Stimulated activated CD4-positive, alpha-beta T cell treated with anti-CD3 and anti-CD28 coated beads, Interleukin-15, amount 100 ng/mL, for 24 hours (primary cell): ENCODE measurements at places on chromosomes 2 and 18.
A peak's percentile ranks its signal among the peaks of the same experiment; 100 is the strongest.

GRCh38 chr2:60465736-60466135 lies 87.7 kb downstream of the BCL11A start:
- DNase-seq, result no peak

DNA sequence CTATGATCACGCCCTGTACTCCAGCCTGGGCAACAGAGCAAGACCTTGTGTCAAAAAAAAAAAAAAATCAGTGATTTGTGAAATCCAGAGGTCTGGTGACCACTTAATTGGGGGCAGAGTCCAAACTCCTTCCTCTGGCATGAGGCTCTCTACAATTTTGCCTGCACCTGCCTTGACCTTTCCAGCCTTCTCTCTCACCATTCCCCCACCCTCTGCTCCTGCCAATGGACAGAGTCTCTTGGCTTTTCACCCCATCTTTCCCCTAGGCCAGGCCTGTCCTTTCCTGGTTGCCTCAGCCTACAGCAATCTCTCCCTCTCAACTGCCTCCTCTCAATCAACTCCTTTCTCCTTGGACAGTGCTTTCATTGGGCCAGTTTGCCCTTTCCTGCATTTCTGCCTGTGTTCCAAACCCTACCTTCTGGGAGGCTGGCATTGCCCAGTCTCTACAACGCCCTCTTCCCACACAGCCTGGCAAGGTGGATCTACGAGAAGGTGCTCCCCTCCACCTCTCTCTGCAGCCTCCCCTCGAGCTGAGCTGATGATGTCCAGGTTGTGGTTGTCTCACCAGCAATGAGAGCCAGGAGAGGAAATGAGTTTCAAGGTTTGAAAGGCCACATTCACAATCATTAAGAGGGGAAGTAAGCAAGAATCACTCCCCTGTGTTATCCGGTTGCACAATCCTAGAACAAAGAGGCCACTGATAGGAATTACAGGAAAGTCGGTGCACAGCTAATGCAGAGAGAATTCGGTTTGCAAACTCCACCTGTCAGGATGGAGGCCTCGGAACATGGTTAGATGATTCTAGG lies 39.5 kb upstream of the NPAS2 start:
- DNase-seq, result no peak

DNA sequence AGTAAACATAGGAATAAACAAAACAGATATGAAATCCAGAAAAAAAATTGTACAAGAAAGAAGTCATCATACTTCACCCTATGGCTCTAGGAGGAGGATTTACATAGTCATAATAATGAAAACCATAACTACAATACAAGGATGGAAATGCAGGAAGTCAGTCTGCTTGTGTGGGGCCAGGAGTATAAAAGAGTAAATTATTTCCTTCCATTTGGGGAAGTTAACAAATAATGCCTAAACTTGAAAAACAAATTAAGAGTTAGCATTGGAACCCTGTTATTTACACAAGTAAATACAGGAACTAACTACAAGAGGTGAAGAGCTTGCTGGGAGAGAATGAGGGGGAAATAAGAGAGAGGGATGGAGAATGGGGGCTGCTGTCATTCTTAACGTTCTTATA lies 15.4 kb downstream of the TMEM163 start:
- DNase-seq, result no peak

GRCh38 chr2:112162341-112162740 lies 24.2 kb downstream of the FBLN7 start:
- DNase-seq, result no peak

DNA sequence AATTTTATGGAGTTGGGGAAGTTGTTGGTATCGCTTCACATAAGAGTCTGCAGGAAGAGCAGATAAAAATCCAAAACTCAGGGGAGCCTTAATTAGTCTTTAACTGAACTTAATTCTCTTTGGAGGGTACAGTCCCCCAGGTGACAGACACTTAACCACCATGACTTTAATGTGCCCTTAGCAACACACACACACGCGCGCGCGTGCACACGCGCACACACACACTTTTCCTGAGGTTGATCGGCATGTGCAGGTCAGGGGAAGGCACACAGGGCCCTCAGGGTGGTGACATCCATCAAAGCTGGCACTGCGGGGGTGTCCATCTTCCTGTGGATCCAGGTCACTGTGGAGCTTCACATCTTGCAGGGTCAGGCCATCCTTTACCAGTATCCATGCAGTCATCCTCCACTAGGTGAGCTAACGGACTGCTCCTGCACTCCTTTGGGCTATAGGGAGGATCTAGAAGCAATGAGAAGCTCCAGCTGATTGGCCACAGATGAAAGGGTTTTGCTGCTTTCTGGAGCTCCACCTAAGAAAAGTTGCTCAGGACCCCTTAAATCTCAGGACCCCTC lies 21.9 kb upstream of the NCK2 start:
- no peak for DNase-seq

GRCh38 chr2:117199511-117199910 lies 615.0 kb upstream of the DDX18 start:
- DNase-seq, result no peak

- DNase-seq, result no peak
These were observed 34.6 kb downstream of the ZNF516 start for GRCh38 chr18:76460482-76460881.

DNA sequence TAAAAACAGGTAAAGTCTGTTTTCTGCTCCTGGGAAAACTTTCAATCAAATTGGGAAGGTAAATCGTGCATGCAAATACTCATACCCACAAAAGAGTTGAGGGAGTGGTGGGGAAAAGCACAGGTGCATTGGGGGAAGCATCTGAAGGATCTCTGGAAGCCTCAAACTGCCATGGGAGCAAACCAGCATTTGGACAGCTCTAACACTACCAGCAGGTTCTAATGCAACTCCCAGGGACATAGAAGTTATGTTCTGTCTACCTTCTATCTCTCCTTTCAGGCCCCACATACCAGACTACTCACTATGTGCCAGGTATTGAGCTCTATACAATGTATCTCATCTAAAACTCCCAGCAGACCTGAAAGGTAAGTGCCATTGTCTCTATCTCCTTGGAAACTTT lies 933.7 kb downstream of the NRXN1 start:
- DNase-seq, result no peak

GRCh38 chr2:40321016-40321623 lies 130.8 kb downstream of the SLC8A1 start:
- DNase-seq, result no peak

- no peak for DNase-seq
These were observed 133.8 kb upstream of the KCNH7 start for GRCh38 chr2:162972383-162972782.

GRCh38 chr18:58492891-58493469 lies 135.9 kb downstream of the ALPK2 start:
- DNase-seq, result no peak

GRCh38 chr2:42071791-42072190 lies 24.0 kb downstream of the PKDCC start:
- DNase-seq, result no peak

GRCh38 chr2:163351966-163352365 lies 383.8 kb downstream of the FIGN start:
- no peak for DNase-seq

- DNase-seq, result no peak
These were observed 27.8 kb downstream of the AGFG1 start for GRCh38 chr2:227499627-227500300.

DNA sequence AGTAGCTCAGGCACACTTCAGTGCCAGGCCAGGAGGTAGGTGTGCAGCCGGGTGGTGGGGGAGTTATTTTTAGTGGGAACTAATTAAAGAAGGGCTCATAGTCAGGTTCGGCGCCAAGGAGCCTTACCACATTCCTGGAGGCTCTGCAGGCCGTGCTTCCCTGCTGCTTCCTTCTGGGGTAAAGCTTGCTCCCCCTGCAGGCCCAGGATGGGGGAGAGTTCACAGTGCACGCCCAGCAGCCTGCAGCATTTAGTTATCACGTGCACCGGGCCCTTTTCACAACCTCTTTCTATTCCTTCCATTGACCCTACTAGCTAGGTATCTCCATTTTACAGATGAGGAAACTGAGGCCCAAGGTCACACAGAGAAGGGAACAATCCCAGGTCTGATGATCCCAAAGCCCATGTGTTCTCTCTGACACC lies 2.5 kb downstream of the KCNF1 start:
- DNase-seq, result peak; percentile 18

GRCh38 chr18:13793819-13794218 lies 30.1 kb upstream of the MC5R start:
- no peak for DNase-seq

DNA sequence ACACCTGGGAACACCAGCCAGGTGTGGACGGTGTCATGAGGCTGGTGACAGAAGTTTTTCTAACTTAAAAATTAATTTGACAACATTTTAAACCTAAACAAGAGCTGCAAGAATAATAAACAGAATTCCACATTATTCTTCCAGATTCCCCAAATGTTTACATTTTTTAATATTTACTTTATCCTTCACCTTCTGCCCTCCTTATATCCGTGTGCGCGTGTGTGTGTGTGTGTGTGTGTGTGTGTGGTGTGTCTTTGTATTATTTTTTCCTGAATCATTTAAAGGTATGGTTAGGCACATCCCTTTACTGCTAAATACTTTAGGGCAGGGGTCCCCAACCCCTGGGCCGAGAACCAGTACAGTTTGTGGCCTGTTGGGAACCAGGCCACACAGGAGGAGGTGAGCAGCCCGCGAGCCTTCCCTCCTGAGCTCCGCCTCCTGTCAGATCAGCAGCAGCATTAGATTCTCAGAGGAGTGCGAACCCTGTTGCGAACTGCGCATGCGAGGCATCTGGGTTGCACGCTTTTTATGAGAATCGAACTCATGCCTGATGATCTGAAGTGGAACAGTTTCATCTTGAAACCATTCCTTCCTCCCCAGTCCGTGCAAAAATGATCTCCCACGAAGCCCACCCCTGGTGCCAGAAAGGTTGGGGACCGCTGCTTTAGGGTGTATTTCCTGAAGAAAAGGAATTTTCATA lies 16.4 kb upstream of the IL1R2 start:
- DNase-seq, result no peak

DNA sequence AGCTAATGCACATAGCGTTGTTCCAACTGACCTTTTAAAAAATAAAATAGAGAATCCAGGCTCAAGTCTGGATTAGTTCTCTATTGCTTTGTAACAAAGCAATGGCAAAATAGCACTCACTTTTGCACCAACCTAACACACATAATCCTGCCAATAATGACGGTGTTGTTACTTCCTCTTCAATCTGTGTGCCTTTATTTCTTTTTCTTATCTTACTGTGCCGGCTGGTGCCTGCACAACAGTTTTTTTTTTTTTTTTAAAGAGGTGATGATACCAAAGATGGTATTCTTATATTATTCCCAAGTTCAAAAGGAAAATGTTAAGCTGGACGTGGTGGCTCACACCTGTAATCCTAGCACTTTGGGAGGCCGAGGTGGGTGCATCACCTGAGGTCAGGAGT lies 3.4 kb downstream of the PLB1 start:
- DNase-seq, result no peak

- no peak for DNase-seq
These were observed 426.5 kb downstream of the SLC4A3 start for GRCh38 chr2:220053919-220054318.

GRCh38 chr18:75111760-75112159 lies 97.2 kb downstream of the PTGR3 start:
- no peak for DNase-seq

DNA sequence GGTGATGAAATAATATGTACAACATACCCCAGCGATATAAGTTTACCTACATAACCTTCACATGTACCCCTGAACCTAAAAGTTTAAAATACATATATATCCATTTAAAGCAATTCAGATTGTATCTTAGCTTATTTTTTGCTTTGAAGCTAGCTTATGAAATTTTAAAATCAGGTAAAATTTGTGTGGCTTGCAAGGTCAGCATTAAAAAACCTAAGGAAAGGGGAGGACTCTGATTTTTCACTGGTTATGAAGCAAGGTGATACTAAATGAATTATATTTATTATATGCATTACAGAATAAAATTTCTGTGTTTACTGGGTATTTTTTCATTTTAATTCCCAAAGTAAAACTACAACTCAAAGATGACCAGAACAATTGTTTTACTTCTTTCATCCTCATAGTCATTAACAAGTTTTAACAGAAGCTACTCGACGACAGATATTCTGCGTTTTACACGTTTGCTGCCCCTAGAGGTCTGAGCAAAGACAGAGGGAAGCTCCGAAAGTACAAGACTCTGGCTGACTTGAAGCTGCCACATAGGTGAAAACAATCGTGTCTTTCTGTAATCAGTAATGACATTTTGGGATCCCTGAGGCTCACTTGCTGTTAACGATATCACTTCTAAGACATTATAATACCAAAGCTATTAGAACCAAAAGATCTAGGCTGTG lies 17.1 kb downstream of the PKP4 start:
- DNase-seq, result no peak

DNA sequence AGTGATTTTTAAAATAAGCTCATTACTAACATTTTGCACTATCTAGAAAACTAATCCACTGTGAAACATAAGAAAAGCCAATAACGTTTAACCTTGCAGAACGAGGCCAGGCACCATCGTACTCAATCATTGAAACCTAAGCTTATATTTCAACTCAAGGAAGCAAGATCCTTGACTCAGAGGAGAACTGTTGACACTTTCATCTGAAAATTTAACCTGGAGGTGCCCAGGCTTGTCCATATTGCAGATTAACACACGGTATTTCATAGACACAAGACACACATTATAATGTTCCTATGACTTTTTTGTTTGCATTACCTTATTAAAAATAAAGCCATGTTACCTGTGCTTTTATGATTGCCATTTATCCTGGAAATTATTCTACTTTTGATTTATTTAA lies 89.6 kb downstream of the ZNF385B start:
- DNase-seq, result no peak

DNA sequence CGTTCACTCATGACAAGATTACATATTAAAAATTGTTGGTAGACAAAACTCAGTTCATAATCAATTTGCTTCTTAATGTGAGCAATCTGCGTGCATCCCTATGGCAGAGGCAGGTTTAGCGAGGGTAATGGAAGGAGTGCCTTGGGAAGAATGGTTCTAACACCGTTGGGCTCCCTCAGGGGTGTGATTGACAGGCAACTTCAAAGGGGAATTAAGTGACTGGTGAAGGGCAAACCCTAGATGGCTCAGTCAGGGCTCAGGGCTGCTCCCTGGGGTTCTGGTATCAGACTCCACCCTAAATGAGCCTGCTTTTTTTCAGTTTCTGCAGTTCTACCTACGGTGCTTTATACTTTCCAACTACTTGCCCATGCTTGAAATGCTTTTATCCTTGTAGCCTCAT lies 419.5 kb upstream of the CELF4 start:
- no peak for DNase-seq

GRCh38 chr2:202822411-202822810 lies 49.2 kb downstream of the ICA1L start:
- no peak for DNase-seq

- DNase-seq, result no peak
These were observed 75.5 kb downstream of the TRABD2A start for GRCh38 chr2:84805250-84805958.

- DNase-seq, result no peak
These were observed 70.6 kb upstream of the EPAS1 start for GRCh38 chr2:46226620-46227019.

- DNase-seq, result no peak
These were observed 63.3 kb downstream of the KYNU start for GRCh38 chr2:142940606-142941223.

GRCh38 chr18:6633310-6633709 lies 96.2 kb upstream of the ARHGAP28 start:
- DNase-seq, result no peak

GRCh38 chr2:60371681-60372080 lies 181.8 kb downstream of the BCL11A start:
- no peak for DNase-seq

- DNase-seq, result no peak
These were observed 147.7 kb downstream of the NETO1 start for GRCh38 chr18:72720116-72720515.

- DNase-seq, result peak; percentile 11
These were observed 22.6 kb upstream of the SUCLG1 start for GRCh38 chr2:84481702-84482101.
